Bone marrow (tissue), 2 donors: ENCODE measurements at places on chromosomes 2 and 18.

DNA sequence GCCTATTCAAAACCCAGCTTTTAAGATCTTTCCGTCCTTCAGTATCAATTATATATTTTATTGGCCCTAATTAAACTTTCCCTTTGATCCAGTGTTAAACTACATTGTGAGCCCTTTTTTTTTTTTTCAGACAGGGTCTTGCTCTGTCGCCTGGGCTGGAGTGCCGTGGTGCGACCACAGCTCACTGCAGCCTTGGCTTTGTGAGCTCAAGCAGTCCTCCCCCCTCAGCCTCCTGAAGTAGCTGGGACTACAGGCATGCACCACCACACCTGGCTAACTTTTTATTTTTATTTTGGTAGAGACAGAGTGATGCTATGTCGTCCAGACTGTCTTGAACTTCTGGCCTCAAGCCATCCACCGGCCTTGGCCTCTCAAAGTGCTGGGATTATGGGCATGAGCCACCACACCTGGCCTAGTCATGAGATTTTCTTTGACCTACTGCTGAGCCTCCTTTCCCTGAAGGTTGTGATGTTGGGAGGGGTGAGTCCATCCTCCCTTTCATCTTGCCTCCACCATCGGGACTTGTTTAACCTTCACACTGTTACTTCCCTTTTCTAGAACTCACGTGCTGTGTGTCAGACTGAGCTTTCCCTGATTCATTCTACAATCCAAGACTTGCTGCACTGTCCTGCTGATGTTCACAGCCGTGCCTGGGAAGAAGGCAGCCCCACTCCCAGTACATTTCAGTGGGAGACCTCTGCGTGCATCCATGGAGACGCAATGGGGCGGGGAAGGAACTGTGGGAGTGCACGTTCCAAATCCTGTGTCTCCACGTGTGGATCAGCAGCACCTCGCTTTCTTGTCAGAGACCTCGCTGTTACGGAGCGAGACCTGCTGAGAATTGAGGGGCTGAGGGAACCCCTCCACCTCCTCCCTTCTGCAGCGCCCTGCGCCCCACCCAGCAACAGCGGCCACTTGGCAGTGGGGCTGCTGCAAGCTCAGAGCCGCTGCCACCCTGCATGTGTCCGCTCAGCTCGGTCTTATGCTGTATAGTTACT, 10.8 kb downstream of the OXER1 start:
- DNase-seq = peak; percentile 62

GRCh38 chr18:32764611-32765244, 8.1 kb downstream of the KLHL14 start:
- DNase-seq = no peak

DNA sequence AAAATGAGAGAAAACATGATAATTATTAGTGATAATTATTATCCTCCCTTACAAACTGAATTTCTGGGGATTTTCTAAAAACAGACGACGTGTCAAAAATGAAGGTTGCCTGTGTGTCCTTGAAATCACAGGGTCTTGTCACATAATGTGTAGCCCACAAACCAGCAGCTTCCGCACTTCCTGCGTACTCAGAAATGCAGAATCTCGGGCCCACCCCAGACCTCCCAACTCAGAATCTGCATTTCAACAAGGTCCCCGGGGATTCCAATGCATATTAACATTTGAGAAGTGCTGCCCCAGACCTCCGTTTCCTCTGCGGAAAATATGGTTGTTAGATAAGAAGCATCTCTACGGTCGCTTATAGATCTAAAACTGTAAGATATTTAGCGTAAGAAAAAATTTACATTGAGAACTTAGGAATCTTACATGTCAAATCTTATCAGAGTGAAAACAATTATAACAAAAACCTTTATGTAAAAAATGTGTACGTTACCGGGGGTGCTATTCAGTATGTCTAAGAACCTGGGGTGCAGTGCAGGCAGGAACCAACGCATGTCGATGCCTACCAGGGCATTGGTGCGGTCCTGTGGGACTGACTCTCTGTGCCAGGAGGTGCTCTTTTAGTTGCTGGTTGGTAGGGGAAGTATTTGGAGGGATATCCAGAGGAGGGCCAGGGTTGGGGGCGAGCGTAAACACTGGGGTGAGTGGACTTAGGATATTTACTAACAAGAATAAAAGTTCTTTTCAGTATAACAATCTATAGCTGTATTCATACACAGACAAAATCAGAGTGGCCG, 15.2 kb downstream of the CDKL4 start:
- DNase-seq = no peak

GRCh38 chr2:238663586-238663985, 184.3 kb upstream of the TWIST2 start:
- DNase-seq = no peak

- DNase-seq = no peak
These were observed 21.7 kb downstream of the AKAIN1 start for GRCh38 chr18:5175378-5175777.

GRCh38 chr2:239195318-239195871, 205.4 kb downstream of the HDAC4 start:
- DNase-seq = no peak

- DNase-seq = no peak
These were observed 422.2 kb upstream of the FSIP2 start for GRCh38 chr2:185316383-185316782.

- DNase-seq = no peak
These were observed 82.5 kb upstream of the GAREM1 start for GRCh38 chr18:32553174-32553573.

GRCh38 chr2:37627710-37628109, 43.7 kb downstream of the CDC42EP3 start:
- DNase-seq = no peak

DNA sequence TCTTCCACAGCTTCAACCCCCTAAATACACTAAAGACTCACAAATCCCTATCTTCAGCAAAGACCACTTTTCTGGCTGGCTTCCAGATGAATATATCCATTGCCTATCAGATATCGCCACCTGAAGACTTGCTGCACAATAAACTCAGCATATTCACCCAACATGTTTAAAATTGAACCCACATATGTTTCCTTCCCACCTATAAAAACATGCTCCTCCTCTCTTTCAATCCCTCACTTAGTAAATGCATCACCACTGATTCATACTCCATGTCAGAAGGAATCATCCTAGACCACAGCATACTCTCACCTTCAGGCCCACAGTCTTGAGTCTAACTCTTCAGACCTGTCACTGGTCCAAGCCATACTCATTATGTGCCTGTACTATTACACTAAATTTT, 5.3 kb downstream of the SPC25 start:
- no peak for DNase-seq

- no peak for DNase-seq
These were observed 89.1 kb downstream of the ABCA12 start for GRCh38 chr2:215049341-215049740.

DNA sequence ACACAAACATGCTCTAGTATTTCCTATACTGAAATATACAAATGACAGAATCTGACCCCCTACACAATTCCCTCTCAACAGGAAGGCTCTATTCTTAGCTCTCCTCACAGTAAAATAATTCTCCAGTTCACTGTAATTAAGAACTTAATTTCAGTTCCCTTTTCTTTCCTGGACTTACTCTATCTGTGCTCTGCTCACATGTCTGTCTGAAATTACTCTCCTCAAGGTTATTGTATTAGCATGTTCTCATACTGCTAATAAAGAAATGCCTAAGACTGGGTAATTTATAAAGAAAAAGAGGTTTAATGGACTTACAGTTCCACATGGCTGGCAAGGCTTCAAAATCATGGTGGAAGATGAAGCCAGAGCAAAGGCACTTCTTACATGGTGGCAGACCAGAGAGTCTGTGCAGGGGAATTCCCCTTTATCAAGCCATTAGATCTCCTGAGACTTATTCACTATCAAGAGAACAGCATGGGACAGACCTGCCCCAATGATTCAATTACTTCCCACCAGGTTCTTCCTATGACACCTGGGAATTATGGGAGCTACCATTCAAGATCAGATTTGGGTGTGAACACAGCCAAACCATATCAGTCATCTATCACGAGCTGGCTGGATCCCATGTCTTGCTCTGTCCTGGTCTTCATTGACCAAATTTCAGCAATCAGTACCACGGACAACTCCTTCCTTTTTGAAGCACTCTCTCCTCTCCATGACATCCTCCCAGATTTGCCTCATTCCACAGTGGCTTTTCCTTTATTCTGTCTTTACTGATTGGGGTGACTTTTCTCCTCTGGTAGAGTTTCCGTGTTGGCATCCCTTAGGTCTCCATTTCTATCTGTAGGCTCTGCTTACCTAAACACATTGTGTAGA, 110.9 kb downstream of the GALR1 start:
- no peak for DNase-seq

GRCh38 chr2:120679526-120679925, 56.1 kb upstream of the GLI2 start:
- DNase-seq = no peak

DNA sequence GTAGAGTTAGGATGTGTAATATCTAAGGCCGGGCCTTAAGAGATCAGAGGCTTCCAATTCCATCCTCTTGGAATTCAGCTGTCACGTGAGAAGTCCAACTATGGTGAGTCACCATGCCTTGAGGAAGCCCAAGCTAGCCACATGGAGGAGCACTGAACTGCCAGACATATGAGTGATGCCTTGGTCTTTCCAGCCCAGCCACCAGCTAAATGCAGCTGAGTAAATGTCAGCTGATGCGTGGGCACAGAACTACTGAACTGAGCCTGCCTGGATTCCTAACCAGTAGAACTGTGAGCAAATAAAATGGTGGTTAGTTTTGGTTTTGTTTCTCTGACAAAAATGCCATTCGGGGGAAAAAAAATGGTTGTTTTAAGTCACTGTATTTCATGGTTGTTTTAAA, 153.7 kb upstream of the SERTAD2 start:
- DNase-seq = no peak

DNA sequence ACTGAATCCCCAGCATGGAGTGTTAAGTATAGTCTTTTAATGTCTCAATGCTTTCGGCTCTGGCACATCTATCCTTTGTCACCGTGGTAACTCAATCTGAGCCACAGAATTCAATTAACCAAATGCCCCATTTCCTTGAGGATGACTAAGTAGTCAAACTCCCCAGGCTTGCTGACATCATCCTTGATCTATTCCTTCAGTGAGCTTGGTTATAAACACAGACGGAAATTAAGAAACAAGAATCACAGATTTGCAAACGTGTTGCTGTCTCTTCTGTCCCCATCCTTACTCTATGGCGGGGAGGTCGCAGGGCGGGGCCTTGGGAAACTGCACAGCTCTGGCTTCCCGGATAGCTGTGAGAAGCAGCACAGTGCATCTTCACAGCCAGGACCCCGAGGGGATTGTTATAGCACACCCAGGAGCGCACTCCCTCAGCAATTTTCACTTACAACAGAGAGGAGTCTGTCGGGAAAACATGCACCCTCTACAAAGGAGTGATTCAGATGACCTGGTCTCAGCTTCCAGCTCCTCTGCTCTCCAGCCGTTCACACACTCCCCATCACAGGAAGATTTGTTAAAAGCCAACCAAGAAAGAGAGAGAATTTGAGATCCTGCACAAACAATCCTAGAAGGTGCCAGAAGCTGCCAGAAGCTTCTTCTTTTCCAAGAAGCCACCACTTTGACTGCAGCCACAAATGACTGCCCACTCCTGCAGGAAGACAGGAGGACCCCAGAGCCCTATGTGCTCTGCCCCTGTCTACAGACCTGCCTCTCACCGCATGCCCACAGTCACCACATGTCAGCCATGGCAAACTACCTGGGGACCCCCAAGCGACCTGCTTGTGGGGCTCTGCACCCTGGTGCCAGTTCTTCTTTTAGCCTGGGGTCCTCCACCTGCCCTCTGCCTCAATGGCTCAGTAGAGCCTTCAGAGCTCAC, 44.9 kb upstream of the YWHAQ start:
- DNase-seq = no peak

- no peak for DNase-seq
These were observed 52.4 kb downstream of the PMS1 start for GRCh38 chr2:189836644-189837043.

DNA sequence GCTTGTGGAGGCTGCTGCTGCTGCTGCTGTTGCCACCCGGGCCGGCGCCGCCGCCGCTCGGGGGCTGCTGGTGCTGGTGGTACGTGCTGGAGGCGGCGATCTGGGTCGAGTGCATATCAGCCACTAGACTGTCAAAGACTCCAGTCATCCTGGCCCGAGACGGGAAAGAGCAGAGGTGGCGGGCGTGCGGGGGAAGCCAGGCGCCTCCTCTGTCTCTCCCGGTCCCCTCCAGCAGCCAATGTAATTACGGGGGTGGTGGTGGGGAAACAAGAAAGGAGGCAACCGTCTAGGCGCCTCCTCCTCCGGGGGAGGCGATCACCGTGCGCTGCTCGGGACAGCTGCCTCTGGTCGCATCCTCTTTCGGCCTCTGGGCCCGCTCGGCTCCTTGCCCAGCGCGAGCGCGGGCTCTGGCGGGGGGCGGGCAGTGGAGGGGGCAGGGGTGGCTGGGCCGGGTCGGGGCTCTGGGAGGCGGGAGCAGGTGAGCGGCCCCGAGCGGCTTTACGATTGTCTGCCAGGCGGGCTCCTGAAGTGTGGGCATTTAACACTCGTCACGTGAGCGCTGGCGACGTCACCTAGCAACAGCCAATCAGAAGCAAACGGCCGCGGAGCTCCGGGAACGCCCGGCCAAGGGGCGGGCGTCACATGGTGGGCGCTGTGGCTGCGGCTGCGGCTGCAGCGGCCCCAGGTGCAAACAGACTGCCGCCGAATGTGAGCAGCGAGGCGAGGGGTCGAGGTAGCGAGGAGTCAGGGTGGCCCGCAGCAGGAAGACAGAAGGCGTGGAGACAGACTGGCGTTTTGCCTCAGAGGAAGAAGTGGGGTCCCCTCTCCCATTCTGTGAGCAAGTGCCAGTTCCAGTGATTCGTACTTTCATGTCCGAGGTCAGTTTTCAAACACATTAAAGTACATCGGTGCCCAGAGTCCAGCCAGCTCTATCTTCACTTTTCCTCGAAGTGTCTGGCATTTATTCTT, at the start of gene DLX2:
TSS of gene DLX2 (minus strand) at position 510 of the 969 bp plus-strand sequence. CDS start at position 148, 362 bp downstream.
- DNase-seq = no peak

- no peak for DNase-seq
These were observed 64.0 kb downstream of the NDUFA10 start for GRCh38 chr2:239960929-239961661.

DNA sequence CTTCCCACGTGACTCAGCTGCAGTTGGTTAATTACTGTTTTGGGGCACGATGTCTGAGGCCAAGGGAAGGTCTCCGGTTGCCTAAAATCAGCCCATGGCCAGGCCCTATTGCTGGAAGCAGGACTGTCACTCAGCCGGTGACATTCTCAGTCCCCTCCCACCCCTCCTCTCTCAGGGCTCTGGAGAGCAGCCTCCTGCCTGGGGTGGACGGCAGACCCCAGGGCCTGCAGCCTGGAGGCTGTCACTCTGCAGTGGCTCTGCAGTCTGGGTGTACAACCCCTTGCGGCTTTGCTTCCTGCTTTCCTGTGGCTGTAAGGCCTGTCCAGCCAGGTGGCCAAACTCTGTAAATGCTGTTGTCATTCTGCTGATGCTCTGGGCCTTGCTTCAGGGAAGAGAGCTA, 32.8 kb downstream of the ZBTB7C start:
- no peak for DNase-seq

GRCh38 chr2:76998152-76998551, 524.0 kb downstream of the LRRTM4 start:
- DNase-seq = no peak

- DNase-seq = no peak
These were observed 69.7 kb upstream of the KCNE4 start for GRCh38 chr2:222982010-222982908.
